Endothelial cell of umbilical vein (primary cell): ENCODE measurements at places on chromosomes 12 and 14. TPM values are rescaled to one million over a fixed set of nuclear protein-coding genes. Genes with fewer than 3 reads are reported as not detected.

GRCh38 chr14:77645520-77646230 lies 29.2 kb upstream of the SPTLC2 start:
- no peaks in the 10 kb centered on the region for H3K27me3 ChIP-seq
- peaks cover 15% of the 10 kb centered on the region for H3K4me1 ChIP-seq
- DNase-seq, result no peak
- no peak overlapping the region for H3K4me3 ChIP-seq
- no peak overlapping the region for H3K27ac ChIP-seq
- no peaks in the 10 kb centered on the region for H3K36me3 ChIP-seq

The KCNK10 gene
- total RNA-seq, result not detected in 2 replicates

The KRT6B gene
- not detected in 2 replicates for total RNA-seq

The CCDC198 gene
- total RNA-seq, result not detected in 2 replicates
